IMR-90 (cell line): ENCODE measurements at places on chromosomes 7 and 10. TPM values are rescaled to one million over a fixed set of nuclear protein-coding genes. Genes with fewer than 3 reads are reported as not detected.

- peaks cover 2% of the 10 kb centered on the region for H3K4me1 ChIP-seq
- no peak overlapping the region for H3K27ac ChIP-seq
- DNase-seq, result no peak
- H3K36me3 ChIP-seq, result peaks cover 4% of the 10 kb centered on the region
These were observed 43.1 kb upstream of the GATAD1 start for GRCh38 chr7:92404170-92404614.

GRCh38 chr7:19262826-19263225 lies 117.6 kb upstream of the FERD3L start:
- H3K4me3 ChIP-seq, result no peak overlapping the region
- no peaks in the 10 kb centered on the region for H3K4me1 ChIP-seq
- H3K27ac ChIP-seq, result no peak overlapping the region
- DNase-seq, result no peak
- H3K36me3 ChIP-seq, result no peaks in the 10 kb centered on the region
- no peaks in the 10 kb centered on the region for H3K27me3 ChIP-seq

DNA sequence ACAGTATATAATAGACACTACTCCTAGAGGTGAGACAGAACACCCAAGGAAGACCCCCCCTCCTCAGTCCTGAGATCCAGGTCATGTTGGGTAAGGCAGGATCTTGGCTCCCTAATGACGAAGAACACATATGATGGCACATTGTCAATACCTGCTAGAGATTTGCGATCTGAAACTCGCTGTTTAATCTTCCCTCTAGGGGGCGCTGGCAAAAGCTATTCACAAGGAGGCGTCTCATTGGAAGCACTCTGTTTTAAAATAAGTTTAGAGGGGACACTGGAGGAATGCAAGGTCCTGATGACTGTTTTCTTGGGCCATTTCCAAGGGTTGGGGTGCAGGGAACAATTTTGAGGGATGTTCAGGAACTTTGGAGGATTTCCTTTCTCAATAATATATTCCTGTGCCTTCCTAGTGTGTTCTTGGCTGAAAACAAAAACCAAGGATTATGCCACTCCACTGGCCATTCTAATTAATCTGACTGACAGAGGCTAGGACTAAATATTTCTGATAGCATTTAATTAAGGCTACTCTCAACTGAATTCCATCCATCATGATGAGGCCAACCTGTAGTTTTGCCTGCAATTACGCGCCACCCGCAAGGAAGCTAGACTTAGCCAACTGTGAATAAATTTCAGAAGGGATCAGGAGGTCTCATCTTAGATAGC lies 1013.8 kb upstream of the MBL2 start:
- DNase-seq, result no peak
- no peaks in the 10 kb centered on the region for H3K4me1 ChIP-seq
- no peaks in the 10 kb centered on the region for H3K36me3 ChIP-seq
- H3K27me3 ChIP-seq, result no peaks in the 10 kb centered on the region

GRCh38 chr10:89837165-89838043 lies 136.0 kb downstream of the KIF20B start:
- H3K27ac ChIP-seq, result peak overlapping the region; percentile 46
- peaks cover 4% of the 10 kb centered on the region; the same call in 1 of the 2 replicates for H3K4me1 ChIP-seq
- peak overlapping the region; percentile 47 for H3K4me3 ChIP-seq
- peak; percentile 8 for DNase-seq

Gene MACC1
- not detected in 2 replicates for polyA plus RNA-seq

DNA sequence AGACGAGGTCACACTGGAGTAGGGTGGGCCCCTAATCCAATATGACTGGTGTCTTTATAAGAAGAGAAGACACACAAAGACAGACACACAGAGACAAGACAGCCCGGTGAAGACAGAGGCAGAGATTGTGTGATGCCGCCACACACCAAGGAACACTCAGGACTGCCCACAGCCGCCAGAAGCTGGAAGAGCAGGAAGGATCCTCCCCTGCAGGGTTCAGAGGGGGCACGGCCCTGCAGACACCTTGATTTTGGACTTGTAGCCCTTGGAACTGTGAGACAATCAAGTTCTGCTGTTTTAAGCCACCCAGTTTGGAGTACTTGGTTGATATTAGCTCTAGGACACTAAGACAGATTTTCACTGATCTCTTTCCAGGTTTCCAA lies 72.1 kb upstream of the NANOS1 start:
- no peak overlapping the region for H3K27ac ChIP-seq
- H3K27me3 ChIP-seq, result peaks cover 12% of the 10 kb centered on the region
- H3K4me1 ChIP-seq, result peaks cover 7% of the 10 kb centered on the region
- H3K36me3 ChIP-seq, result no peaks in the 10 kb centered on the region

- H3K27me3 ChIP-seq, result peaks cover 4% of the 10 kb centered on the region
- H3K4me1 ChIP-seq, result peaks cover 6% of the 10 kb centered on the region; the same call in 1 of the 2 replicates
- no peak overlapping the region for H3K27ac ChIP-seq
- H3K4me3 ChIP-seq, result no peak overlapping the region
These were observed 28.4 kb upstream of the CDHR3 start for GRCh38 chr7:105934572-105935185.

DNA sequence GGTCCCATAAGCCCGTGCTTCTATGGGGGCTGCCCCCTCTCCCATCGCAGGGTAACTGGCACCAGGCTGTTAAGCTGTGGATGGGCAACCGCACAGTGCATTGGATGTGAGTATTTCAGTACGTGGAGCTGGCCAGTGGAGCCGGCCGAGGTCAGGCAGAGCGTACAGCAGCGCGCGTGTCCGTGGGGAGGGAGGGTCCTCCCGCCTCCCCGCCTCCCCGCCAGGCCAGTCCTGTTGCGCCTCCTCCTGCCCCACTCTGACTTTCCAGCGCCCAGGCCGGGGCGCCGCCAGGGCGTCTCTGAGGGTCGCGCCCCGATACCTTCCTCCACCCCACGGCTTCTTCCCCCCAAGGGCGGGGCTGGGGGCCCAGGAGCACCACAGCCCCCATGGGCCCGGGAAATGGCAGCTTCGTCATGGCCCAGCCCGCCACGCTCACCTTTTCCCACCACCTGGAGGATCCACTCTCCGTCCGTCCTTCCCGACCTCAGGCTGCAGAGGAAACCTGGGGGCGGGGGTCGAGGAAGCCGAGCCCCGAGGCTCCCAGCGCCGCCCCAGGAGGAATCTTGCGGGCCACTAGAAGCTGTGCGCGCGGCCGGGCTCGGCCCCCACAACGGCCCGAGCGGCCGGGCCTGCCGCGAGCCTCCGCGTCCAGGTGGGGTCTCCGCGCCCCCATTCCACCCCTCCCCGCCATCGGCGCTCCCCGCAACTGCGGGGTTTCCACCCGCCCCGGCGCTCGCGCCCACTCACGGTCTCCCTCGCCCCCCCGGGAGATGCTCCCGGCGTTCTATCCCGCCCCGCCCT lies 831 bp upstream of the PFKP start:
- peak overlapping the region; percentile 100 for H3K4me3 ChIP-seq
- H3K36me3 ChIP-seq, result peaks cover 17% of the 10 kb centered on the region
- peaks cover 10% of the 10 kb centered on the region for H3K4me1 ChIP-seq
- DNase-seq, result no peak

Gene PCLO
- polyA plus RNA-seq, result under 0.01 and 0.05 TPM in 2 replicates

Gene PKD1L1
- polyA plus RNA-seq, result 0.03 and 0.15 TPM in 2 replicates

- H3K27ac ChIP-seq, result no peak overlapping the region
- H3K36me3 ChIP-seq, result no peaks in the 10 kb centered on the region
These were observed 12.3 kb upstream of the MYPN start for GRCh38 chr10:68096913-68097516.

- H3K4me3 ChIP-seq, result no peak overlapping the region
- H3K27me3 ChIP-seq, result no peaks in the 10 kb centered on the region
- no peaks in the 10 kb centered on the region for H3K4me1 ChIP-seq
These were observed 107.5 kb downstream of the ELMO1 start for GRCh38 chr7:37341033-37341630.

GRCh38 chr7:71313553-71313952 lies 181.6 kb downstream of the GALNT17 start:
- H3K27ac ChIP-seq, result no peak overlapping the region
- no peak overlapping the region for H3K4me3 ChIP-seq
- no peaks in the 10 kb centered on the region for H3K36me3 ChIP-seq
- no peak for DNase-seq

Gene IRF5
- polyA plus RNA-seq, result 0.14 TPM in 1 of 2 replicates, not detected in the other
